GM12891 (cell line): ENCODE measurements at places on chromosomes 7 and 10.

GRCh38 chr10:17073725-17074540 is 55.7 kb downstream of the CUBN start:
- no peak for DNase-seq

DNA sequence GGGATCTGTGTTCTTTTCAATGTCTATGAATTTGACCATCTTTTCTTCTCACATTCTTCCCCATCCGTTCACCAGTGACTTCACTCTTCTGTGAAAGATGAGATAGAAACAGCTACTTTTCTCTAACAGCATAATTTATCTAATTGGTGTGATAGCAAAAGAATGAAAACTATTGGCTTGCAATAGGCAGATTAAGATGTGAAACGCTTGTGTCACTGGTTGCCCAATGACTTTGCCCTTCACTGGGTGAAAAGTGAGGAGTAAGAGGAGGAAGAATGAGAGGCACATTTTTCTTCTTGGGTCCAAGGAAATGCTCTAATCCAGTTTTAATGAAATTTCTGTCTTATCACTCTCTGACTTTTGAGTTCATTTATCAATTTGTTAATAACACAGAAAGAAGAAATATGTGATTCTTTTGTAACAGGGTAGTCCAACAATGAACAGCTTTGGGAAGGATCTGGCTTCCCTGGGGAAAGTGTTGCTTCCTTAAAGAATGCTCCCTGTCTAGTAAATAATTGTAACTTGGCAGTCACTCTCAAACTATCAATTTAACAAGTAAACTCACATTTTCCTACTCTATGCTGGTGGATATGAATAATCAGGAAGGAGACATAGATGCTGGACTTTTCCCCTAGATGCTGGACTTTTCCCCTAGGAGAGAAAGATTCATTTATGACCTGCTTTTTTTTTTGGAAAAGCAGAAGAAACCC is 35.1 kb downstream of the BET1 start:
- DNase-seq, result no peak

GRCh38 chr7:101817471-101818286 is at the start of gene CUX1:
Gene CUX1 (plus strand): TSS chr7:101817626. CDS start chr7:101817640, 14 bp downstream.
- DNase-seq, result no peak

- DNase-seq, result no peak
Observed at GRCh38 chr10:27661514-27662286, 83.9 kb downstream of the MKX start.

DNA sequence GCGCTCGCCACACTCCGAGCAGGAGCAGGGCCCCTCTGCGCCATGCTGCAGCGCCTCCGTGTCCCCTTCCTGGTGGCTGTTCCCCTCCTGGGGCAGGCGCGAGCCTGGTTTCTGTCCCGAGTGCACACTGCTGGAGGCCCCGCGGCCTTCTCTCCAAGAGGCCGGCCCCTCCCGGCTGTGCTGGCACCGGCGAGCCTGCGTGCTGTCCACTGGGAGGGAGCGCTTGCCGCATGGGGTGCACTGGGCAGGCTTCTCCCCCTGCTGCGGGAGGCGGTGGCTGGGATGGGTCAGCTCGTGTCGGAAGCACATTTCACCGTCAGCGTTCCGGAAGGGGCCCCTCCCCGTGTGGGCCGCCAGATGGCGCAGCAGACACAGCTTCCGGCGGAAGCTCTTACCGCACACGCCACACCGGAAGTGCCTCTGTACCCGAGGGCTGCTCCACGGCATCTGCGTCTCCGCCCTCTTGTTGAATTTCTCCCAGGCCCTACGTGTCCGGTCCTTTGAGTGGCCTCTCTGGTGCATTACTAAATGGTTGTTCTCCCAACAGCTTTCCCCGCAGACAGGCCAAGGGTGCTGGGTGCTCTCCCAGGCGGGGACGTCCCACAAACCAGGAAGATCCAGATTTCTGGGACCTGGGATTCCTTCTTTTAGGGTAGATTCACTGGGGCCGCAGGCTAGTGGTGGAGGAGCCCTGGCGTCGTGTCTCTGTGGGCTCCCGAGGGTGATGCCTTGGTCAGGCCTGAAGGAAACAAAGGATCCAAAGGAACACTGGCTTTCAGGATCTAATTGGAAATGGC is 18.7 kb downstream of the ZNF786 start:
- DNase-seq, result no peak

- no peak for DNase-seq
Observed at GRCh38 chr7:82477733-82478515, 34.3 kb upstream of the CACNA2D1 start.

DNA sequence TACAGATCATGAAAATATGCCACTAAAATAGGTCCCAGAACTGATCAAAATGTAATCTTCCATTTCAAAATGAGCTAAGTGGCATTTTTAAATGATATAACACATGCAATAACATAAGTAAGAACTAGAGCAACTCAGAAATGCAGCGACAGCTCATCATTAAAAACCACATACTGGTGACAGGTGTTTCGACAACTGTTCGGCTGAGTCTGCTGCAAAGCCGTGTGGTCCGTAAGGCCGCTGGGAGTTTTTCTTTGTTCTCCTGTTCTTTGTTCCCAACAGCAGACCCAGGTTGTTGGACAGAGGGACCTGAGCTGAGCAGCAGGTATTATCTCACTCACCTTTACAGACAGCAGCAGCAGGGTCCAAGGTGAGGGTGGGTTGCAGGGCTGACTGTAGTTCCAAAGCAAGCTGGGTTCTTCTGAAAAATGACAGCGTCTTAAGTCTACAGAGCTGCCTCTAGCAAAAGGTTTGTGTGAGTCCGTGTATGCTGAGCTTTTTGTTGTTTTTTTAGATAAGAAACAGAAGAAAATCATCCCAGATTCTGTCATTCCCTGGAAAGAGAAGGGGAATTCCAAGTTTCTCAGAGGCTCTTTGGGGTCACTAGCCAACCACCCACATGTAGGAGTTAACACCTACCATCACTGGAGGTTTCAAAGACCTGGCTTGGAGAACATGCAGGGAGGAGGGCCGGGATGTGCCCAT is 45.4 kb upstream of the MACROH2A2 start:
- no peak for DNase-seq
